ENCODE measurements at places on chromosomes 12 and 14. TPM values are rescaled to one million over a fixed set of nuclear protein-coding genes. Genes with fewer than 3 reads are reported as not detected.
A peak's percentile ranks its signal among the peaks of the same experiment; 100 is the strongest.

The CEP128 gene
- total RNA-seq: 16.7 TPM

GRCh38 chr14:69484444-69485314 is at the start of gene PLEKHD1:
PLEKHD1 (plus strand) TSS chr14:69484728; CDS start chr14:69484966, 238 bp downstream.
- peaks cover 4% of the 10 kb centered on the region for H3K4me1 ChIP-seq
- no peaks in the 10 kb centered on the region for H3K36me3 ChIP-seq
- H3K27me3 ChIP-seq: no peaks in the 10 kb centered on the region
- H3K27ac ChIP-seq: no peak within 1 kb of the TSS
- peak within 1 kb of the TSS; percentile 65 for H3K4me3 ChIP-seq

GRCh38 chr12:113198296-113198695 is 12.8 kb downstream of the RITA1 start:
- H3K4me1 ChIP-seq: peaks cover 4% of the 10 kb centered on the region
- DNase-seq: no peak
- H3K27me3 ChIP-seq: no peaks in the 10 kb centered on the region
- no peak overlapping the region for H3K27ac ChIP-seq

The OLR1 gene
- total RNA-seq: 176 TPM

DNA sequence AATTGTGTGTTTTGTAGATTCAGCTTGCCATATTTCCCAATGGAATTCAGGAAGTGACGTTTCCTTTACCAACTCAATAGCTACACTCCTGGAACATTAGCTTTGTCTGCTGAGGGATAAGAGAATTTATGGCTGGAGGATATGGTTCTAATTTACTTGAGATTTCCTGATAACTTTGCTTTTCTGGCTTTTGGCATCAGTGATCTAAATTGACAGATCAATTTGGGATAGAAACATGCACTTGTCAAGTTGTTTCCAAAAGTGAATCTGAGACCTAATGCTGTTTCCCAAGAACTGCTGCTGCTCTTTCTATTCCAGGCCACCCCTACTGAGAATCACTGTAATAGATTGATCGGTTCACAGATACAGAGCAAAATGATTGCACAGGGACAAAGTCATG is 43.2 kb downstream of the MGAT4C start:
- DNase-seq: no peak
- no peak overlapping the region for H3K27ac ChIP-seq
- no peaks in the 10 kb centered on the region for H3K4me1 ChIP-seq
- no peaks in the 10 kb centered on the region for H3K27me3 ChIP-seq
